Activated naive CD8-positive, alpha-beta T cell treated with anti-CD3 and anti-CD28 coated beads, Interleukin-2, amount 10 ng/mL, durations not matched to agents 7 days and 5 days (primary cell): ENCODE measurements at places on chromosomes 6 and 20.

DNA sequence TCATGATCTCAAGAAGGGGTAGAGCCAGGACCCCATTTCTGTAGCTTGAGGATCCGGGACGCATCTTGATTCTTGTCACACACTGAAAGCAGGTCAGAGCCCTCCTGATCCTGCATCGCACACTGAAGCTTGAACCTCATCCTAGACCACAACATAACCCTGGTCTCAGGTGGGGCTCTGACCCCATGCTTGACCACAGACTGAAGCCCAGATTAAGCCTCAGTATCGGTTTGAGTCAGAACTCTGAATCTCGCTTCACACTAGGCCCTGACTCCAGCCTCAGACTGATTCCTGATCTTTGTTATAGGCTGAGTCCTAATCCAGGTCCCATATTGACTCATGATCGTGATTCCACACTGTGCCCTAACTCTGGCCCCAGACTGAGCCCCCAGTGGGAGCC lies 8.5 kb upstream of the RSPO4 start:
- H3K27ac ChIP-seq, result no peak overlapping the region
- DNase-seq, result no peak
- H3K27me3 ChIP-seq, result peaks cover 11% of the 10 kb centered on the region
- no peak overlapping the region for H3K4me3 ChIP-seq

GRCh38 chr6:108562503-108562993 lies 1.8 kb downstream of the FOXO3 start:
- H3K27ac ChIP-seq, result no peak overlapping the region
- no peak for DNase-seq
- peaks cover 20% of the 10 kb centered on the region for H3K36me3 ChIP-seq
- H3K27me3 ChIP-seq, result no peaks in the 10 kb centered on the region

DNA sequence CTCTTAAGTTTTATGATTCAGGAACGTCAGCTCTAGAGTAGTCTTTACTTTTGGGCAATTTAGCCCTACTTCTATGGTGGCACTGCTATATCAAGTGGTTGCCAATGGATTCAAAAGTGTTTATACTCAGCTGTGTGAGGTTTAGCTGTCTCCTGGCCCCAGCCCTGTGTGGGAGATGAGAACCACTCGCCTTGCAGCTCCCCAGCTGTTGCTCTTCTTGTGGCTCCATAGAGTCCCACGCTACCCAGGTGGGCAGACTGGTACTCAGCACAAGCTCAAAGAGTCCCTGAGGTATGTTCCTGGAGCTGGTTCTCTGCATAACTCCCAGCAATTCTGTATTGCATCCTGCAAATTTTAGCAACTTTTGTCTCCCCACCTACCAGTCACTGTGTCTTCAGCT lies 59.6 kb downstream of the C6orf118 start:
- H3K4me3 ChIP-seq, result no peak overlapping the region
- H3K4me1 ChIP-seq, result no peaks in the 10 kb centered on the region
- no peak for DNase-seq
- no peaks in the 10 kb centered on the region for H3K27me3 ChIP-seq
- H3K36me3 ChIP-seq, result no peaks in the 10 kb centered on the region

DNA sequence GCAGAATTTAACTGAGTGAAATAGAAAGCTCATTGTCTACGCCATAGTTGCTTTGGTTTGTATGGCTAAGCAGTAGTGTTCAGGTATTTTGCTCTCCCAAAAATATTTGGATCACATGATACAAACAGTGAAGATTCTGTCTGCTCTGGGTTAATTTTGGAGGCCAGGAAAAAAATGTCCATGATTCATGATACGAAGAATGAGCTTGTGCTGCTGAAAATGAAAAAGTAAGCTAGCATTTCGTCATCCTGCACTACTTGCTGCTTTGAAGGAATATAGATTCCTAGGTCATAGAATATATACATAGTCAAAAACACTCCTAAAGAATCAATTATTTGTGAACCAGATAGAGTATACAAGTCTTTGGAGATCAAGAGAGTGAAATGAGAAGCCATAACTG lies 8.3 kb downstream of the WRNIP1 start:
- no peak overlapping the region for H3K27ac ChIP-seq
- peaks cover 32% of the 10 kb centered on the region for H3K36me3 ChIP-seq
- peaks cover 36% of the 10 kb centered on the region for H3K4me1 ChIP-seq
- no peak for DNase-seq
- no peak overlapping the region for H3K4me3 ChIP-seq

GRCh38 chr6:39902136-39902535 lies 32.1 kb downstream of the MOCS1 start:
- H3K27ac ChIP-seq, result no peak overlapping the region
- H3K4me3 ChIP-seq, result no peak overlapping the region
- H3K27me3 ChIP-seq, result no peaks in the 10 kb centered on the region
- no peaks in the 10 kb centered on the region for H3K36me3 ChIP-seq
- H3K4me1 ChIP-seq, result no peaks in the 10 kb centered on the region
- DNase-seq, result no peak

DNA sequence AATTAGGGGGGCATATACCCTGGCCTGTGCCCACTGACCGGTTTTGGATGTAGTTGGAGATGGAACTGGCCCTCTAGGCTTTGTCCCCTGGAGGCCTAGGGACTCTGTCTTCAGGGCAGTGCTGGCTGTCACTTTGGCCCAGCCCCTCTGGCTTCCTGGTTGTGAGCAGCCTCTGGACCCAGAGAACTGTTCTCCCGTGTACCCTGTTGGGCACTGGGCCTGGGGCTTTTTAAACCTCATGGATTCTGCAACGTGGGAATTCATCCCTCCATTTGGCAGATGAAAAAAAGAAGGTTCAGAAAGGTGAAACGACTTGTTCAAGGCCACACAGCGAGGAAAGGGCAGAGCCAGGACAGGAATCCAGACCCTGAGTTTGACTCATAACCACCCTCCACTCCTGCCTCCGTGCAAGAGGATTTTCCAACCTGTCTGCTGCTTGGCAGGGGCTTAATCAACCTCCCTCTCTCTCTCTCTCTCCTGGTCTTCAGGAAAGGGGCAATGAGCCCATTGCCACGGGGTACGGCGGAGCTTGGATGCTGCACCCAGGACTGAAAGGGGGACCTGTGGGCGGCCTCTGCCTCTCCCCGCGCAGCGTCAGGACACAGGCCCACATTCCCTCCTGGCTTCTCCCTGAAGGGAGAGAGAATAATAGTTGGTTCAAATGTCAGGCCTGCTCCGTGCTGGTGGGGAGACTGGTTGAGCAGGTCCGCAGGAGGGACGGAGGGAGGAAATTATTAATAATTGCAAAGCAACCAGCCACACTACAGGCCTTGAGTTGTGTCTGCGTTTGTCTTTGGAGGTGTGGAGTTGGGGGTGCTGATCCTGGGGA lies 56.0 kb downstream of the CEBPB start:
- no peak overlapping the region for H3K4me3 ChIP-seq
- H3K36me3 ChIP-seq, result no peaks in the 10 kb centered on the region
- peaks cover 11% of the 10 kb centered on the region for H3K4me1 ChIP-seq

DNA sequence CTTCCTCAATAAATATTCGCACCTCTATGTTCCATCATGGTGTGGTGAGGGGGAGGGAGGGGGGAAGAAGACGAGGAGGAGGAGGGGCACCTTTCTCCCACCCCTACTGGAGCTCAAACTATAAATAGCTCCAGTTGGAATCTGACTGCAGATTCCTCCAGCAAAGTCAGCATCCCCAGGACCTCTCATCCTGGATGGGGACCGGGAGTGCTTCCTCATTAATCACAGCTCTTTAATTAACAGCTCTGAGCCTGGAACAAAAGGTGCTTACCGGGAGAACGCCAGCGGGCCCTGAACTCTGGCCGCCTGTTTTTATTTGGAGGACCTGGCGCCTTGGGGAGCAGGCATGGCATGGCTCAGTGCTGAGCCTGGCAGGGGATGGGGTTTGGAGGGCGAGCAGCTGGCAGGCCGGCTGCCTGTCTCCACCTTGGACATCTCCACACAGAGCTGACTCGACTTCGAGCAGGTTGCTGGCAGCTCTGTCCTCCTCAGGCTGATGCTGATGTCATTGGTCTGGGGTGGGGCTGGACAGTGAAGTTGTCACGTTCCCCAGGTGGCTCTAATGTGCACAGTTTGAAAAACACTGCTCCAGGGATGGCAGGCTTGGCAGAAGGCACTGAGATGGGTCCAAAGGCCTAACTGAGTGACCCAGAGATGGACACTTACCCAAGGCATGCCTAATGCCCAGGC lies 180.4 kb downstream of the DHX35 start:
- no peak overlapping the region for H3K27ac ChIP-seq
- no peaks in the 10 kb centered on the region for H3K4me1 ChIP-seq
- peaks cover 10% of the 10 kb centered on the region for H3K27me3 ChIP-seq
- H3K4me3 ChIP-seq, result no peak overlapping the region
- DNase-seq, result no peak
- H3K36me3 ChIP-seq, result no peaks in the 10 kb centered on the region

DNA sequence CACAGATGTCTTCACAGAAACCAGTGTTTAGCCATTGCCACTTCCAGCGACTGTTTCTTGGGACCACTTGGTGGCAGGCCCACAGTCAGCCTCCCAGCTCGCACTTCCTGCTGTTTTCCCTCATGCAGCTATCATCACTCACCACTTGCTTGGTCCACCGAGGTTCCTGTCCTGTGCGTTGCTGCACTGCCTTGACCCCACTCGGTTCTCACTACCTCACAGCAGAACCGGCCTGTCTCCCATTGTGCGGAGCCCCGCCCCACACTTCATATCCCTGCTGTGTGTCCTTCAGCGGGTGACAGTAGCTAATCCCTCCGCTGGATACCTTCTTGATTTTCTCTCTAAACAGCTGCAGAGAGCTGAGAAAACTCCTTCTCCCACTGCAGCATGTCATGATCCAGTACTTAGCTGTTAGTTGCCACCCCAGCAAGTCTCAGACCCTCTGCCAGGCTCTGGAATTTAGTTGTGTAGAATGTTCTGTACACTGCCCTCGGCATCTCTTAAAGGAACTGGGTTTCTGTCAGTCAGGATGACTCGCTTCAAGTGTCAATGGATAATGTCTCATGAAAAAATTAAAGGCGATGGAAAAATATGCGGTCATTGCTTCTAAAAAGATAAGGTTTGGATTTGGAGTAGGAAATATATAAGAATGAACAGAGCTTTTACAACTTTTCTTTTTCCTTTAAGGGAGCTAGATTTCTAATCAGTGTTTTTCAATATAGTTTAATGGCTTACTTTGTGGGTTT lies 208.0 kb downstream of the FARS2 start:
- H3K27me3 ChIP-seq, result no peaks in the 10 kb centered on the region
- no peak overlapping the region for H3K4me3 ChIP-seq
- DNase-seq, result no peak
- H3K4me1 ChIP-seq, result peaks cover 1% of the 10 kb centered on the region
- peaks cover 3% of the 10 kb centered on the region for H3K36me3 ChIP-seq

- H3K27me3 ChIP-seq, result peaks cover 5% of the 10 kb centered on the region
- DNase-seq, result no peak
- H3K4me3 ChIP-seq, result no peak overlapping the region
- H3K36me3 ChIP-seq, result no peaks in the 10 kb centered on the region
Measured at GRCh38 chr6:16803294-16804200, 42.3 kb upstream of the ATXN1 start.

GRCh38 chr20:60206259-60206658 lies 248.0 kb downstream of the CDH26 start:
- peaks cover 8% of the 10 kb centered on the region for H3K27me3 ChIP-seq
- H3K4me1 ChIP-seq, result peaks cover under 1% of the 10 kb centered on the region
- H3K27ac ChIP-seq, result no peak overlapping the region
- DNase-seq, result no peak
